Right renal pelvis (tissue), 4 donors: ENCODE measurements at places on chromosomes 16 and 17. TPM values are rescaled to one million over a fixed set of nuclear protein-coding genes. Genes with fewer than 3 reads are reported as not detected.

MYLK3 gene
- 1.5 TPM for polyA plus RNA-seq

TCF25 gene
- 122 TPM for polyA plus RNA-seq

ZG16 gene
- polyA plus RNA-seq = not detected

KLHL10 gene
- polyA plus RNA-seq = 0.18 TPM

C17orf107 gene
- 3.3 TPM for polyA plus RNA-seq

TK2 gene
- 31.8 TPM for polyA plus RNA-seq

TBC1D3L gene
- 12.9 TPM for polyA plus RNA-seq

CLEC3A gene
- polyA plus RNA-seq = not detected

QPRT gene
- polyA plus RNA-seq = 152 TPM

KRTAP2-2 gene
- not detected for polyA plus RNA-seq

ALOX12 gene
- 2.6 TPM for polyA plus RNA-seq

CDH13 gene
- 11.2 TPM for polyA plus RNA-seq

CCL1 gene
- polyA plus RNA-seq = not detected

DPEP2 gene
- polyA plus RNA-seq = 0.44 TPM

PPY gene
- not detected for polyA plus RNA-seq

CTRB1 gene
- not detected for polyA plus RNA-seq

FBXO39 gene
- polyA plus RNA-seq = 0.12 TPM

IKZF3 gene
- polyA plus RNA-seq = 0.17 TPM

TSPAN10 gene
- 3.0 TPM for polyA plus RNA-seq
